Neural crest cell (in vitro differentiated cells): ENCODE measurements at places on chromosomes 3 and 15. TPM values are rescaled to one million over a fixed set of nuclear protein-coding genes. Genes with fewer than 3 reads are reported as not detected.

DNA sequence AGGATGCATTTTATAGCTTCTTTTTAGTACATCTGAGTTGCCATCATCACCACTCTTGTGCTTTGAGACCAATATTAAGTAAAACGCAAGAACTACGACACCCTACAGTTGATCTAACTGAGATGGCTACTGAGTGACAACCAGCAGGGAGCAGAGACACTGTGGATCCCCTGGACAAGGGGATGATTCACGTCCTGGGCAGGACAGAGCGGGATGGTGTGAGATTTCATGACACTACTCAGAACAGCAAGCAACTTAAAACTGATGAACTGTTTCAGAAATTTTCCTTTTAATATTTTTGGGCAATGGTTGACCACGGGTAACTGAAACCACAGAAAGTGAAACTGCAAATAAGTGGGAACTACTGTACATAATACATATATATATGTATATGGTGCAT, 299.2 kb downstream of the ADAMTS17 start:
- no peak for DNase-seq

The FGD5 gene
- total RNA-seq: 0.27 and 0.61 TPM in 2 replicates

The TUSC7 gene
- total RNA-seq: not detected in 2 replicates

DNA sequence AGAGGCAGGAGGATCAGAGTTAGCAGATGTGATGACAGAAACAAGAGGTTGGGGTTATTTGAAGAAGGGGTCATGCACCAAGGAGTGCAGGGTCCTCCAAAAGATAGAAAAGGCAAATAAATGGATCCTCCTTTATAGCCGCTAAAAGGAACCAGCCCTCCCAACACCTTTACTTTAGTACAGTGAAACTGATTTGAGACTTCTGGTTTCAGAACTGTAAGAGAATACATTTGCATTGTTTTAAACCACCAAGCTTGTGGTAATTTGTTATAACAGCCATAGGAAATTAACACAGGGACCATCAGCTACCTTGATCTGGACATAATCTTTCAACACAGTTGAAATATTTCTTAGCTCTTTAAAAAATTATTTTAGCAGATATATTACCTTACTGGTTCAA, 166.6 kb downstream of the TIGIT start:
- DNase-seq: no peak

GRCh38 chr15:28182216-28182615, 83.1 kb upstream of the OCA2 start:
- no peak for DNase-seq

DNA sequence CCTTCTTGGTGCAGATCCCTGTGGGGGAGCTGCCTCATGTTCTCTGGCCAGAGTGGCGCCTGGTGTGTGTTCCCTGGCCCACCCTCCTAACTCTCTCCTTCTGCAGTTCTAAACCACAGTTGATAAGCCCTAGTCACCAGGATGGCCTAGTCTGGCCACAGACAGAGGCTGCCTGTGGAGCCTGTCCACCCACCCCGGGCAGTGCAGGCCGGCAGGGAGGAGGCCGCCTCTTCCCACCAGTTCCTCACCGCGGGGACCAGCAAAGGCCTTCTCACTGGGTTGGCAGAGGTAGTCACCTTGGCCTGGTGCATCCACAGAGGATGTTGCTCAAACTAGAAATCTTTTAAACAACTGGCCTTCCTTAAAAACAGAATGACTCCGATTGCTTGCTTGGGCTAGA, 276.4 kb upstream of the TTC14 start:
- no peak for DNase-seq

The PBRM1 gene
- total RNA-seq: 107 and 109 TPM in 2 replicates

- DNase-seq: no peak
Measured at GRCh38 chr3:61524933-61525332, 36.4 kb upstream of the PTPRG start.

DNA sequence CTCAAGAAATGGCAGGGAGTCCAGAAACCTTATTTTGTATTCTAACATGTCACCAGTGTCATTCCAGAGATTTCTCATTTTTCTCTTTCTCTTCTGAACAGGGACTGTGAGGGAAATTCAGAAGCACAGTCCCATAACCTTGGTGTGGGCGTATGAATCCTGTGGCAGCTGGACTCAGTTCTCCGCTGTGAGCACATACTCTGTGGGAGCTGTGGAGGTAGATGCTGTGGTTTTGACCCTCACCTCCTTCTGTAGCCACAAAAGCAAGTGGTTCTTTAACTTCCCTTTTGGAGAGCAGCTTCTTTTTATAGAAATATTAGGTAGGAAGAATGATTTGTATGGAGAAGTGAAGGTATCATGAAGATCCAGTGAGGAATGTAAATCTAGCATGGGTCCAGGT, 13.4 kb downstream of the TMEM207 start:
- no peak for DNase-seq

The CRYGS gene
- 4.3 and 4.7 TPM in 2 replicates for total RNA-seq

- no peak for DNase-seq
Measured at GRCh38 chr3:141387516-141387915, 19.2 kb downstream of the ZBTB38 start.

- DNase-seq: no peak
Measured at GRCh38 chr15:65451989-65452388, 29.2 kb upstream of the IGDCC4 start.

The GOLGA6L7 gene
- not detected in 2 replicates for total RNA-seq

DNA sequence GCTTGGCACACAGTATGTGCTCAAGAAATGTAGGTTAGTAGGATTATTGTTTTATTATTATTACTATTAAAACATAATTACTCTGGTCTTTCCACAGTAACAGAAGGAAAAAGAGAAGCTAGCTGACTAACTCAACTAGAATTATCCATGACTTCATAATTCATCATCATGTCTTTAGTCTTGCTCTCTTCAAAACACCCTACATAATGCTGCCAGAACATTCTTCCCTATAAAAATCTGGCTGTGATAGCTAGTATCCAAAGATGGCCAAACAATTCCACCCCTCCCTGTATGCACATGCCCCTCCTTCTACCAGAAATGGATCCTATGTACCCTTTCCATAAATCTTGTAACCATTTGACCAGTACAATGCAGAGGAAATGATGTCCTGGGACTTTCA, 48.8 kb upstream of the SRGAP3 start:
- no peak for DNase-seq

- DNase-seq: no peak
Measured at GRCh38 chr3:9903238-9903624, 583 bp downstream of the IL17RE start.

- DNase-seq: peak; percentile 81
Measured at GRCh38 chr3:18424729-18425640, at the start of gene SATB1. TSS of gene SATB1 (minus strand) at chr3:18425339. CDS start at chr3:18420967, 4,372 bp downstream.

DNA sequence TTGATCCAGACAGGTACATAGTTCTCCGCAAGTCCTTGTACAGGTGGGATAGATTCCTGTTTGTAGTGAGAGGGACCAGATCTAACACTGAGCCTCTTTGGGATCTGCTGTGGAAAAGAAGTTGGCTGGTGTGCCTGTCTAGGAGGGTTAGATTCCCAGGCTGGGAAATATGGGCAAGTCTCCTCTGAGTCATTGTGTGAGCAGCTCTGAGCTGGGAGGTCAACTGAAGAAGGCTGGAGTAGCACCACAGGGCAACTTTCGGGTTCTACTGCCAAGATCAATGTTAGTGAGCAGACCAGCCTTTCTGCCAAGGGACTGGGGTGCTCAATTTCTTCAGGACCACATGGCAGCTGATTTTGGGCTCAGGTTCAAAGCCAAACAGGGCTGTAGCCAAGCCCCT, 33.4 kb downstream of the CLDN1 start:
- no peak for DNase-seq

DNA sequence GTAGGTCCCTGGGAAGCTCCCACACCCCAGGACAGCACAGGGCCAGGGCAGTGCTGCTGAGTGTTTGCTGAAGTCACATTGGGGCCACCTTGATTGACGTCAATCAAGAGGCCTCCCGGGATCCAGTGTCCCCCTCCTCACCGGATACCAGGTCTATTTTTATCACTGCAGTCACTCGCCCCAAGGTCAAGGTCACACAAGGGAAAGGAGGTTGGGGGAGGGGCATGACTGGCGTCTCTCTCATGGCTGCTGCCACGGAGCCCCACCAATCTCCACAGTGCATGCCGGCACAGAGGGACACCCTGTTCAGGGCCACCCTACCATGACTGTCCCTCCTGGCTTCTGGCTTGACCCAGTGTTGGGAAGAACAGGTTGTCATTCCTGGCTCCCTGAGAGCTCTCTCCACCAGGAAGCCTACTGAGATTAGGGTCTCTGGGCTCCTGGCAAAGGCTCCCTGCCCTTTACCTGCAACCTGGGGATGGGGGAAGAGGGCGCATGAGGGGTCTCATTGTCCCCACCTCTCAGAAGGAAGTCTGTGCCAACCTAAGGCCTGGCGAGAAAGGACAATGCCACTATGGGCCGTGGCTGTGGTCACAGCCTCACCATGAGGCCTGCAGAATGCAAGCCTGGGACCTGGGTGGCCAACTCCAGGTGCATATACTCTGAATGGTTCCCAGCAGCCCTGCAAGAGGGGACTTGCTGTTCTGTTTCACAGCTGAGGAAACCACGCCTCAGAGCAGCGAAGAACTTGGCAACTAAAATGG, 1.5 kb downstream of the MYL3 start:
- no peak for DNase-seq

GRCh38 chr3:122025296-122025695, 3.2 kb upstream of the ILDR1 start:
- no peak for DNase-seq

The GXYLT2 gene
- total RNA-seq: 0.82 and 1.2 TPM in 2 replicates

GRCh38 chr3:16738451-16738850, 133.2 kb upstream of the DAZL start:
- no peak for DNase-seq

The PLSCR5 gene
- total RNA-seq: not detected in 2 replicates

The ANKUB1 gene
- not detected in 2 replicates for total RNA-seq

GRCh38 chr3:99878005-99878404, 60.3 kb downstream of the CMSS1 start:
- DNase-seq: no peak

The SKOR1 gene
- total RNA-seq: 0.36 and 0.49 TPM in 2 replicates

The ARPIN gene
- 26.0 and 26.6 TPM in 2 replicates for total RNA-seq

GRCh38 chr15:70587896-70588567, 175.3 kb downstream of the UACA start:
- no peak for DNase-seq

DNA sequence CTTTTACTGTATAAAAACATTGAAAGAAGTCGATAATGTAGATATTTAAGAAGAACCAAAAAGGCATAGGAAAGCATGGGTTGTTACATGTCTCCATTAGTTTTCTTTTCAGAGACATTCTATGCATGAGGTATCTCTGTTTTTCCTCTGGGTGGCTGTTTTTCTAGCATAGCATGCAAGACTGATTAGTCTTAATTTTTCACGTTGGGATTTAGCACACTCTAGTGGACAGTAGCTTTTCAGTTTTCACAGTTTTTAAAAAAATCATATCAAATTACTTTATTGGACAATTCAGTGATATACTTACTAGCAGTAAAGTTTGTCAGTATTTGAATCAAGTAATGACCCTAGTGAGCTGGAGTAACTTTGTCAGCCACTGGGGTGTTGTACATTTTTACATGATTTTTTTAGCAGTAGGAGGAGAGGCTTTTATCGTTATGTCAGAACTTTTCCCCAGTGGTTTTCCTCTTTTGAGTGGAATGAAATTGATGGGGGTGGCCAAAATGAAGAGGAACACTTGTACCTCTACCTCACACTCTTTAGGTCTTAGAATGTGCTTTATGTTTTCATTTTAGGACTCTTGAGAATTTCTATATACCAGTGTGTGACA, 57.2 kb downstream of the SEC22A start:
- no peak for DNase-seq

DNA sequence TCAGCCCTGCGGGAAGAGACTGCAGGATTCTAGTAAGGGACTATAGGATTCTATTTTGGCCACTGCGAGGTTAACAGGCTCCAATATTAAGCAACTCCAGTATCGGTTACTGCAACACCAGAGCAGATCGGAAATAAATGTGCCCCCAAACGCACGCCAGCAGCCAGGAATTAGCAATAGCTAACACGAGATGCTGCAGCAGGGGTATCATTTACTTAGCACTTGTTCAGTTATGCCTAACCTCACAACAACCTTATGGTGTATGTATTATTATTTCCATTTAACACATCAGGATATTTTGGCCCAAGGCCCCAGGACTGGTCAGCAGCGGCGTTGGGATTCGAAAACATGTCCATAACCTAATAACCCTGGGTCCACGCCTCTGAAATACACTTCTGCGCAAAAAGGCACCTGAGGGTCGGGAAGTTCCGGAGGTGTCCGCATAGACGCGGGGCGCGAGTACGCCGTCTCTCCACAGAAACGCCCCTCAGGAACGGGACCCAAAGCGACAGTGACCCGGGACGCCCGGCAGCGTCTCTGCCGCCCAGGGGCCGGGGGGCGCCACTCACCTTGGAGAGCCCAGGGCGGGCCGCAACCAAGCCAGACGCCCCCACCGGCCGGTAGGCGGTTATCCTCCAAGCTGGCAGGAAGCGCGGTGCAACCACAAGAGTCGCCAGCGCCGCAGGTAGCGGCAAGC, 681 bp downstream of the PIK3CB start:
- no peak for DNase-seq

GRCh38 chr15:88701561-88702095, 62.8 kb downstream of the ISG20 start:
- DNase-seq: no peak

The CILP gene
- total RNA-seq: 0.12 and 0.14 TPM in 2 replicates

- no peak for DNase-seq
Measured at GRCh38 chr3:99873269-99874102, 55.8 kb downstream of the CMSS1 start.

- no peak for DNase-seq
Measured at GRCh38 chr15:74383695-74384565, 16.5 kb upstream of the CYP11A1 start.

GRCh38 chr3:130117933-130118332, 36.3 kb downstream of the ALG1L2 start:
- no peak for DNase-seq

GRCh38 chr3:13579063-13579462, 30.1 kb downstream of the FBLN2 start:
- DNase-seq: no peak

The BSN gene
- total RNA-seq: 6.1 and 6.5 TPM in 2 replicates

The NR2E3 gene
- not detected in 2 replicates for total RNA-seq

DNA sequence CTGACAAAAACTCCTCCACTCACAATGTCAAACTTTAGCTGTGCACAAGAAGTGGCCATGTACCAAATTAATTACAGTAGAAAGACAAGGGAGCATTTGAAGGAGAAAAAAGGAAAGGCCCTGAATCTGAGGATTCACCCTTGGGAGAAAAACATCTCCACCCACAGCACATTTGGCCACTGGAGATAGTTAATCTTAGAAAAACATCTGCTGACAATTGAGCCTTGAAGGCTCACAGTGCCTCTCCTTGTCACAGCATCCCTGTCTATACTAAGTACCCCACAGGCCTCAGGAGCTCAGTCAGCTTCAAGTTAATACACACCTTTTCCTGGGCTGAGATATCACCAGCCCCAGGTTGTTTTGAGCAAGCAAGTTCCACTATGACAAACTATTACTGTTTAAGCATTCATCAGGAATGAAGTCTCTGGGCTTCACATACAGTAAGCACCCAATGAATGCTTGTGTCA, 78.1 kb upstream of the SETMAR start:
- DNase-seq: no peak
